ENCODE measurements at places on chromosomes 4 and X.

GRCh38 chr4:183395395-183395794 is 49.0 kb upstream of the CDKN2AIP start:
- DNase-seq, result no peak

GRCh38 chr4:147108409-147108808 is 162.7 kb upstream of the TTC29 start:
- DNase-seq, result no peak

GRCh38 chr4:140150636-140150885 is 3.4 kb downstream of the MAML3 start:
- no peak for DNase-seq

DNA sequence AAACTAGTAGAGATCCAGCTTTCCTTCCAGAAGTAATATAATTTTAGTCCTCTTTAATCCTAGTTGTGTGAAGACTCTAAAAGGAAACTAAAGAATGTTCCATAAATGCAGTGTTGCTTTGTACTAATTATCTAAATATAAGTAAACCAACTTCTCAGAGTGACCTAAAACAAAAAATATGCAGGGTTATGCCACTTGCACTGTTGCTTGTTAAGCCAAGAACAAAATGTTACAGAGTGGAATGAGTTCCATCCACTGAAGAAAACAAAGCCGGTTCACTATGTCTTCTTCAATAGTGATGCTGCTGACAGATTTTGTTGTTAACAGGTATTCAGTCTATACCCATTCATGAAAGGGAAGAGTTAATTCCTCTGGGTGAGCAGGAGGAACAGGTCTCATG is 252.0 kb upstream of the DIAPH2 start:
- DNase-seq, result no peak

- DNase-seq, result no peak
Observed at GRCh38 chrX:55489314-55490009, at the start of gene USP51. Gene USP51, minus strand, starts transcription at chrX:55489848. Its CDS starts 909 bp downstream, at chrX:55488939.

GRCh38 chr4:145722561-145722960 is 42.6 kb downstream of the C4orf51 start:
- DNase-seq, result no peak

DNA sequence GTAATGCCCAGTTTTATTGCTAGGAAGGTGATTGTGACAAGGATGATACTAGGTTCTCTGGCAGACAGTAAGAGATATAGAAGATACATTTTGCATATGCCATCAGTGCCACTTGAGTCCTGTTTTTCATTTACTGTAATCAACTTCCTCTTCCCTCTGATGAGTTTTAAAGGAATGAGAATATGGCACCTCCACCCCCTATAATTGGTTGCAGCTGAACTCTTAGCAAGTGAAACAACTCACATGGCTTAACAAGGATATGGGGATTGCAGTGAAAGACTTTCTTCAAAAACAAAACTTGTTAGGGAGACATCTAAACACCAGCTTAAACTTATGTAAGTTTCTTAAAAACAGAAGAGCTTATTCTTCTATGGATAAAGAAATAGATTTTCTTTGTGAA is 90.0 kb downstream of the AREG start:
- no peak for DNase-seq

DNA sequence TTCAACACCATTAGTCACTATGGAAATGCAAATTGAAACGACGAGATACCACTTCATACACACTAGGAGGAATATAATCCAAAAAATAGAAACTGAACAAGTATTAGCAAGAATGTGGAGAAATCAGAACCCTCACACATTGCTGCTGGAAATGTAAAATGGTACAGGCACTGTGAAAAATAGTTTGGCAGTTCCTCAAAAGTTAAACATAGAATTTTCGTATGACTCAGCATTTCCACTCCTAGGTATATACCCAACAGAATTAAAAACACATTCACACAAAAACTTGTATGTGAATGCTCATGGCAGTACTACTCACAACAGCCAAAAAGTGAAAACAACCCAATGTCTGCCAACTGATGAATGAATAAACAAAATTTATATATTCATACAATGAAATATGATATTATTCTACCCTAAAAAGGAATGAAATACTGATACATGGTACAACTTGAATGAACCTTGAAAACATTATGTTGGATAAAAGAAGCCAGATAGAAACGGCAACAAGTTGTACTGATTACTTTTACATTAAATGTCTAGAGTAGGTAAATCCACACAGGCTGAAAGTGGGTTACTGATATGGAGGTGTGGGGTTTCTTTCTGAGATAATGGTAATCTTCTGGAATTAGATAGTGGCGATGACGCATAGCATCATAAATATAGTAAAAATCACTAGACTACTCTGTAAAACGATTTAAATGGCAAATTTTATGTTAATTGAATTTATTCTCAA is 22.3 kb downstream of the TEC start:
- no peak for DNase-seq

DNA sequence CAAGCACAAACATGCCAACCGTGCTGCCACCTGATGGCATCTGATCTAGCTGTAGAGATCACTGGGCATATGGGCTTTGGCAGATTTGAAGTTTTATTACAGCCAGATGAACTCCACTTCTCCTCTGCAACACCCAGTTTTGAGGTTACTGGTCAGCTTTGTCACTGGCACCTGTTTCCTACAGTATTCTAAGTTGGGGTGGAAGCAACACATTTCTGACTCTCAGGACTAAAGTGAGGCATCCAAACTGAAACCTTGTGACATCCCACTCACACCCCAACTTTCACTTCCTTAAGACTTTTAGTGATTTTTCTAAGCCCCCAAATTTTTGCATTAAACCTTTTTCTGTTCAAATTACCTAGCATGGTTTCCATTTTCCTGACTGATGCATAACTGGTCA is 115.1 kb upstream of the PCDH18 start:
- DNase-seq, result no peak

- DNase-seq, result no peak
Observed at GRCh38 chrX:53128097-53128749, 34.3 kb downstream of the KANTR start.

- no peak for DNase-seq
Observed at GRCh38 chr4:84597450-84597849, 14.5 kb downstream of the CDS1 start.

DNA sequence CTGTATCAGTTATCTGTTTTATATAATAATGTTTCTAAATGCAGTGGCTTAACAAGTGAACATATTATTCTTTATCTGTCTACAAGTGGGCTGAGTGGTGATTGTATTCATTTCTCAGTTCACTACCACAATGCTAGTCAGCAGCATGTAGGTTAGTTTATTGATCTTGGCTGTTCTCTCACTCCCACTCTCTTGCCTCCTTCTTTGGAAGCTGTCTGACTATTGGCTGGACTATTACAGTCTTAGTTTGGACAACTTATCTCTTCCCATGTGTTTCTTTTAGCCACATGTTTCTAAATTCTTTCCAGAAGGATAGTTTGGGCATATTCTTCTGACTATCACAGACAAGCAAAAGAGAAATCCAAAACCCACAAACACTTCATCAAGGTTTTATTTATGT is 459.5 kb upstream of the AGA start:
- DNase-seq, result no peak

GRCh38 chr4:90546114-90546513 is 418.9 kb downstream of the CCSER1 start:
- no peak for DNase-seq

DNA sequence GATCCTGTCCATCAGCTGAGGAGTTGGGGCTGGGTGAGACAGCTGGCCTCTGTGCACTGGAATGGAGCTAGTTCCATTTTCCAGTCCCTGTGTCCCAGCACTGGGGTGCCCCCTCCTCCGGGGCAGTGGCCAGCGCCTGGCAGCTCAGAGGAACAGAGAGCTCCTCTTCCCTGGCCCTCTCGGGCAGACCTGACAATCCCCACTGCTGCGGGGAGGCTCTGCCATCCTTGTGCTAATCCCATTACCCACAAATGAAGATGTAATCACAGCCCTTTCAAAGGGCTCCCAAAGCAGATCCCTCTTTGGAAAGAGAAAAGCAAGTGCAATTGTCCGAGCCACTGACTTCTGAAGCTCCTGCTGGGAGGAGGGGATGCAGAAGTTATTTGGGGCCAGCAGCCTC is 75.1 kb upstream of the MSX1 start:
- DNase-seq, result no peak

- DNase-seq, result no peak
Observed at GRCh38 chr4:1417522-1418390, 11.5 kb upstream of the NKX1-1 start.

DNA sequence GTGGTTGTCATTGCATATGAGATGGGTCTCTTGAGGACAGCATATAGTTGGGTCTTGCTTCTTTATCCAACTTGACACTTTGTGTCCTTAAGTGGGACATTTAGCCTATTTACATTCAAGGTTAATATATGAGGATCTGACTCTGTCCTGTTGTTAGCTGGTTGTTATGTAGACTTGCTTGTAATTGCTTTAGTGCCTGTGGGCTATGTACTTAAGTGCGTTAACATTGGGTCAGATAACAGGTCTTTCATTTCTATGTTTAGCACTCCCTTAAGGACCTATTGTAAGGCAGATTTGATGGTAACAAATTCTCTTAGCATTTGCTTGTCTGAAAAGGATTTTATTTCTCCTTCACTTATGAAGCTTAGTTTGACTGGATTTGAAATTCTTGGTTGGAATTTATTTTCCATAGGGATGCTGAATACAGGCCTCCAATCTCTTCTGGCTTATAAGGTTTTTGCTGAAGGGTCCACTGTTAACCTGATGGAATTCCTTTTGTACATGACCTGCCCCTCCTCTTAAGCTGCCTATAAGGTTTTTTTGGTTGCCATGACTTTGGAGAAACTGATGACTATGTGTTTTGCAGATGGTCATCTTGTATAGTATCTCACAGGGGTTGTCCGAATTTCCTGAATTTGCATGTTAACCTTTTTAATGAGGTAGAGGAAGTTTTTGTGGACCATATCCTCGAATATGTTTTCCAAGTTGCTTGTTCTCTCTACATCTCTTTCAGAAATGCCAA is 162.0 kb downstream of the NKX6-1 start:
- no peak for DNase-seq

DNA sequence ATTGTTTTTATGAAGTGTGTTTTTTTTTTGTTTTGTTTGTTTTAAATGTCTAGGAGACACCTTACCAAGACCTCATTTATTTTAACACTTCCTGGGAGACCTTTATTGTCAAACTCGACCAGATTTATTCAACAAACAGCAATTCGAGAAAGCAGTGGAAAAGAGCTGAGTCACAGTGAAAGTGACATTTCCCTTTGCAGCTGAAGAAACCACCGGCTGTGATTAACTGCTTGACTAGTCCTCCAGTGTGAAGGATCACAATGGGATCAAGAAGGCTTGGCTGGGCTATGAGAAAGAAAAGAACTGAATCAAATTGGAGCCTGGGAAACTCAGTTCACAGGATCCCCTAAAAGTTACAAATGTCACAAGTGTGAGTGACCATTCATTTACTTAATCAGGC is 11.9 kb upstream of the ADH7 start:
- DNase-seq, result no peak

DNA sequence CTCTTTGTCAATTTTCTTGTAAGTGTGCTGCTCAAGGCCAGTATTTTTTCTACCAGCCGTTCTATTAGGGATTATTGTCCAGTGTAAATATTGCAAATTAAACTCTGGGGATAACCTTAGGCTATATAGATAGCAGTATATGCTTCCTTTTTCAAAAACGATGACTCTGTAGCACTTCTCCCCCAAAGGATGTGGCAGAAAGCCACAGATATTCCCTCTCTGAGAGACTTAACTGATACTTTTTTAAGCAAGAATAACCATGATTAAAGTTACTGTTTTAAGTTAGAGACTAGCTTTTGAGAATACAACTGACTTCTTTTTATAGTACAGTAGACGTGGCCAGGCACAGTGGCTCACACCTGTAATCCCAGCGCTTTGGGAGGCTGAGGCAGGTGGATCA is 130.0 kb downstream of the FHIP1A start:
- DNase-seq, result no peak

DNA sequence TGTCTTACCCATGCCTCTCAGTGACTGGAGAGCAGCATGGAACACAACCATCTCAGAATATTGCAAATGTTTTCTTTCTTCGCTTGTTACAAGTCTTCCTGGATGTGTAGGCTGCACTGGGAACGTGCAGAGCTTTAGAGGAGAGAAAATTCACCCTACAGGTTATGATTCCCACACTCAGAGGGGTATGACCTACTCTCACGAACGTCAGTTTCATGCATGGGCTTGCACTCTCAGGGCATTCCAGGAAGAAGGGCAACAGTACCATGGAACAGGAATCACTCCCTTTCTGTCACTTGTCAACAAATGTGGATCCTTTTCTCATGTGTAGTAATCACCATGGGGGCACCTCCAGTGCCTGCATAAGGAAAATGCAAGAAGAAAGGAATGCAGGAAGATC is 75.8 kb downstream of the NBDY start:
- no peak for DNase-seq

- no peak for DNase-seq
Observed at GRCh38 chrX:127439676-127440075, 612.5 kb downstream of the ACTRT1 start.

DNA sequence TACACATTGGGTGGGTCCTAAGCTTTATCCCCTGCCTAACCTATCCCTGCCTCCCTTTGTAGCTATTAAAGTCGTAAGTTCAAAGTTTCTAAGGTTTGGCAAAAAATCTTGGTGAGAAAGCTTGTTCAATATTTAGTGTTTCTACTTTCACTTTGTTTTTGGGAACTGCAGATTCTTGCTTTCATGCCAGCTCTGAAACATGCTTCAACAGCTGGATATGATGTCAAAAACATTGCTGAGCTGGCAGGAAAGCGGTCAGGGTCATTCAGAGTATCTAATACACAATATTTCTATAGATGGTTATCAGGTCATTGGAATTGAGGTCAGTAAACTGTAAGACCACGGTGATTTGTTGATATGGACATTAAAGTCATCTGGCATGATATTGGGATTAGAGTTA is 19.7 kb downstream of the CENPI start:
- no peak for DNase-seq

DNA sequence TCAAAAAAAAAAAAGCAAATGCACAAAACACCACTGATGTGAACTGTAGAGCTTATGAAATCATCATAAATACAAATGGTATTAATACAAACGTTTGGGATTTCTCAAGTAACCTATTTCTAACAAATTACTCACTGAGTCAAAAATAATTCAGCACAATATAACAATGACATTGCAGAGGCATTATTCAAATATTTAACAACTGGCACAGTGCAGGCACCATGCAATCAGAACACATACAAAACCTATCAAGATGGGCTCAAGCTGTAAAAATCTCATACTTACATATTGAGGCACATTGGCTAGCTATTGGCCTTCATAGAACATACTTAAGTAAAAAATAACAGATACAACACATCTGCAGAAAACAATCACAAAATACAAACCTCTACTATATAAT is 81.1 kb downstream of the LRBA start:
- no peak for DNase-seq

DNA sequence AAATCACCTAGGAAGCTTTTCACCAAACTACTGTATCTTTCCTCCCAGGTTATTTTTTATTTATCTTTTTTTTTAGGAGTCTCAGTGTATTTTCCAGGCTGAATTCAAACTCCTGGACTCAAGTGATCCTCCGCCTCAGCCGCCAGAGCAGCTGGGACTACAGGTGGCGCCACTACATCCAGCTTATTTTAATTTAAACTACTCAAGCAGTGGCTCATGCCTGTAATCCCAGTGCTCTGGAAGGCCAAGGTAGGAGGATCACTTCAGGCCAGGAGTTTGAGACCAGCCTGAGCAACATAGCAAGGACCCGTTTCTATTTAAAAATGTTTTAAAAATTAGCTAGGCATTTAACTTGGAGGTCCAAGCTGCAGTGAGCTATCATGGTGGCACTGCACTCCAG is 37.8 kb downstream of the LEF1 start:
- no peak for DNase-seq
